ENCODE measurements at places on chromosomes 5 and 9. TPM values are rescaled to one million over a fixed set of nuclear protein-coding genes. Genes with fewer than 3 reads are reported as not detected.

DNA sequence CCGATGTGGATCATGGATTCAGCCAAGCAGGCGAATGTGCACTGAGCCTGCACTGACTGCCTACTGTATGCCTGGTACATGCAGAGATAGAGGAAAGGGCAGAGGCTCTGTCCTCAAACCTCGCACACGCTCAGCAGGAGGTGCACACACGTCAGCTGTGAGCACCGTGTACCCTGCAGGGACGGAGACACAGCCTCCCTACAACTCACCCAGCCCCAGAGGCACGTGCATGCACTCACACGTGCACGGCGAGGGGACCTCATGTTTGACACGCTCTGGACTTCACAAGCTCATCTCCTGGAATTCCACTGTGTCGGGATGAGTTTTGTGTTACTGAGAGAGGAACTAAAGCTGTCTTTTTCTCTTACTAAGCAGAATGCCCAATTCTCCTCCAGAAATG, 48.4 kb downstream of the IRX2 start:
- DNase-seq: no peak
- no peak overlapping the region for H3K4me3 ChIP-seq
- H3K27me3 ChIP-seq: no peaks in the 10 kb centered on the region
- no peaks in the 10 kb centered on the region for H3K4me1 ChIP-seq

DNA sequence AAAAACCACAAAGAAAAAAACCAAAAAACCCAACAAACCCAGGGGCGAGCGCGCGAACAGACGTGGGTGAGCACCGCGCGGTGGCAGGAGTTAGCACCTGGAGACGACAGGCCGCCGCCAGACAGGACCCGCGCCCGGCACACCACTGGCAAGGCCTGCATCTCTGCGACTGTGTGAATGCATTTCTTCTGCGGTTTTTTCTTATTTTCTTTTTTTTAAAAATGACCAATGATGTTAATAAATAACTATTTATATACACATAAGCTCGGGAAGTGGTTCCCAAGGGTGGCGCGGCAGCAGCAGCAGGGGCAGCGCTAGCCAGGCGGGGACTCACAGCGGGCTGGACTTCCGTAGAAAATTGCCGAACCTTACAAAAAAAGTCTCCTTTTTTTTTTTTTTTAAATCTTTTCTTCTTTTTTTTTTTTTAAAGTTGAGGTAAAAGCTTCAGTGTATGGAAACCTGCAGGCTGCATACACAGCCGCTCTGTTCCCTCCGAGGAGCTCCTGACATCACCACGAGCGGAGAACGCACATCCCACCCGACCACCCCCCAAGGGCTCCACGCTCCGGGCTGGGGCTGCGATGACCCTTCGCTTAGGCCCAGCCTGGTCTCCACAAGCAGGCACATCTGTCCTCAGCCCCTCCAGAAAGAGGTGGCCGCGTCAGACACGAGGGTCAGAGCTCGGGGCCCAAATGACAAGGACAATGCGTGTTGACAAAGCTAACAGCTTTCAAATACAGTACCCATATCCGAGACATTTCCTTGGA, 7.4 kb downstream of the BRD3OS start:
- no peak for DNase-seq
- H3K27me3 ChIP-seq: no peaks in the 10 kb centered on the region
- no peak overlapping the region for H3K27ac ChIP-seq
- H3K36me3 ChIP-seq: 0 out of 2 replicates have a peak, but pooled peaks cover 14% of the 10 kb centered on the region

DNA sequence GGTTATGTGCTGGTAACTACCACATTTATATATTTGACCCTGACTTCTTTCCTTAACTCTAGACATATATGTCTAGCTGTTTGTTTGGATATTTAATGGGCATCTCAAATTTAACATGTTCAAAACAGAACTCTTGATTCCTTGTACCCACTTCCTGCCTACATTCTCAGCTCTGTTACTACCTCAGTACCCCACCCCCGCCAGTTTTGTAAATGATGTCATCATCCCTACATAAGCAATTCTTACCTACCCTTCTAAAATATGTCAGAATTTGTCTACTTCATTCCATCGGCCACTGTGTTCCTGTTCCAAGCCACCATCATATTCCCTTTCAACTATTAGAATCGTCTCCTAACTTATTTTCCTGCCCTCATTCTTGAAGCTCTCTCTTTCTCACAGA, 4.8 kb downstream of the RAD50 start:
- peaks cover 3% of the 10 kb centered on the region for H3K4me1 ChIP-seq
- H3K27ac ChIP-seq: no peak overlapping the region
- no peak overlapping the region for H3K4me3 ChIP-seq
- no peaks in the 10 kb centered on the region for H3K27me3 ChIP-seq

GRCh38 chr9:125204477-125204876, 4.1 kb downstream of the RABEPK start:
- peaks cover 6% of the 10 kb centered on the region for H3K4me1 ChIP-seq
- H3K4me3 ChIP-seq: no peak overlapping the region
- DNase-seq: no peak
- H3K27me3 ChIP-seq: no peaks in the 10 kb centered on the region
- peaks cover 8% of the 10 kb centered on the region for H3K36me3 ChIP-seq

ADGRV1 gene
- total RNA-seq: 6.0 TPM
